Stimulated activated CD4-positive, alpha-beta T cell treated with anti-CD3 and anti-CD28 coated beads, Interleukin-4, amount 100 ng/mL, for 24 hours (primary cell): ENCODE measurements at places on chromosomes 12 and 14.

- DNase-seq: no peak
Measured at GRCh38 chr14:60553808-60554207, 44.9 kb downstream of the SIX6 start.

DNA sequence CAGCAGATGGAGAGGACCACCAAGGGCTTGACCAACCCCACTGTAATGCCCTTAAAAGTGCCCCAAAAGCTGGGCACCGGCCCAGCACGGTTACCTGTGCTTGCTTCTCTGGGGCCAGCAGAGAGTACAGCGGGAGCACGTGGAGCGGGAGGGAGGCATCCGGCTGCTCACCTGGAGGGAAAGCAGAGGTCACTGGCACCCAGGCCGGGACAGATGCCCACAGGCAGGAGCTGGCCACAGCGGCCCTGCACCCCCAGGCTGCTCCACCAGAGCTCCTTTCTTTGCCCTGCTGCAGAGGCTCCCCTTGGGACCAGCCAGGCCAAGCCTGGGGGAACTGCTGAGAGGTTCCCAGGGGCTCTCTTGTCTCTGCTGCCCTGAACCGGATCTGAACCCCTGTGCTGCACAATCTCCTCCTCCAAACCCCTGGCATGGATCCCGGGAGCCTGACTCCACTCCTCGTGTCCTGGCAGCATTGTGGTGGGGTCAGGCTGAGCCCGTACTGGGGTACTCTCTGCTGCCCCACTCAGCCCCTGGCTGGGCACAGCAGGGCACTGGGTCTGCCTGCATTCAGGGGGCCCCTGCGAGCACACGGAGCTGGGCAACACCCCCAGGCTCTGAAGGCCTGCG is 24.0 kb downstream of the DHX37 start:
- no peak for DNase-seq

DNA sequence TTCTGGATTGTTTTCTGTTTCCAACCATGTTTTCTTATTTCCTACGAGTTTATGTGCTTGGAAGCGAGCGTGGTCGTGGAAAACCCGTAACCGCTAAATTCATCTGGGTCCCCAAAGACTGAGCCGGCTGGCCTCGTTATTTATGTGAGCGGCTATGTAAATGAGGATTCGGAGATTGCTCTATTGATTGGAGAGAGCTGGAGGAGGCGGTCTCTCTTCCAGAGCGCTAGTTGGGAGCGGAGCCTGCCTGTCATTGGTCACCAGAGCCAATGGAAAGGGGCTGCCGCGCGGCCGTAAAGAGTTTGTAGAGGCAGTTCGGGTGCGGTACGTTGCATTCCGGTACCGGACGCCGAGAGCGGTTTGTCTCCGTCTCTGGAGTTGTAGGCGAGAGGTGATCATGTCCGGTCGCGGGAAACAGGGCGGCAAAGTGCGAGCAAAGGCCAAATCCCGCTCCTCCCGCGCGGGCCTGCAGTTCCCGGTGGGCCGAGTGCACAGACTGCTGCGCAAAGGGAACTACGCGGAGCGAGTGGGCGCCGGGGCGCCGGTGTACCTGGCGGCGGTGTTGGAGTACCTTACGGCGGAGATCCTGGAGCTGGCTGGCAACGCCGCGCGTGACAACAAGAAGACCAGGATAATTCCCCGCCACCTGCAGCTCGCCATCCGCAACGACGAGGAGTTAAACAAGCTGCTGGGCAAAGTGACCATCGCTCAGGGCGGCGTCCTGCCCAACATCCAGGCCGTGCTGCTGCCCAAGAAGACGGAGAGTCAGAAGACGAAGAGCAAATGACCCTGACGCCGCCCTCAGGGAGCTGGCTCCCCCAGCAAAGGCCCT is 29.0 kb downstream of the WBP11 start:
- peak; percentile 91 for DNase-seq

- no peak for DNase-seq
Measured at GRCh38 chr12:5456030-5456429, 24.1 kb downstream of the NTF3 start.

- DNase-seq: peak; percentile 41
Measured at GRCh38 chr12:122082621-122083356, 4.2 kb downstream of the MLXIP start.

- no peak for DNase-seq
Measured at GRCh38 chr12:87960566-87960965, 68.6 kb downstream of the C12orf50 start.

- no peak for DNase-seq
Measured at GRCh38 chr12:79155683-79156082, 291.1 kb downstream of the SYT1 start.

DNA sequence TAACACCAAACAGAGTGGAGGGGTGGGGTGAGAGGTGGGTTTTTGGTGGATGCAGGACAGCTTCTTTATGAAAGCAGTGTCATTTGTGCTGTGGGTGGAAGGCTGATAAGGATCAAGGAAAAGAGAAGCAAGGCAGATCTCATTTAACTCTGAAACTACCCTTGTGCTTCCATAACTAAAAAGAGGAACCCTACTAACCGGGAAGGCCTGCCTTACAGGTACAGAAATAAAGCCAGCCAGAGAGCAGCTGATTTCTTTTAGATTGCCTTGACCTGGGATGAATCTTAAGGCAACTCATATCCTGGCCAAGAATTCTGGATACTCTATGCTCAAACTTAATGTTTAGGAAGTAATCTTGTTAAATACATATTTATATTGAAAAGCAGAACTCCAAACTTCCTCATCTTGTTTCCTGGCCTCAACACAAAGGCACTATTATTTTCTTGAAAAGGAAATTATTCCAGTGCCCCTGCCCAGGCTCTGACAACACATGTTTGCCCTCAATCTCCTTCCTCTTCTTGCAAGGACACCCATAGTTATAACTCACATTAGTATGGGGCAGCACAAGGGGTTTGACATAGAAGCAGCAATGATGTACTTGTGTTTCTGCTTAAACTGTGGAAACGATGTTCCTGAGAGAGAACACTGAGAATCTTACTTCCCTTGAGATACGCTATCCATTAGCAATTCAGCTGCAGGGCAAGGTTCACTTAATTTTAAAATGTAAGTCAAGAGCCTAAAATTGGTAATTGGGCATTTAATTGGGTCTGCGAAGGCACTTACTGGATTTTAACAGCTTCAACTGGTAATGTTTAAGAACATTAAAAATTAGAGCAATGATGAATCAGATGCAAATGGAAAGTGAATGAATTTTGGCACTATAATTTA is 173.7 kb downstream of the STXBP6 start:
- no peak for DNase-seq

- no peak for DNase-seq
Measured at GRCh38 chr12:59179231-59179630, 258.9 kb upstream of the LRIG3 start.

DNA sequence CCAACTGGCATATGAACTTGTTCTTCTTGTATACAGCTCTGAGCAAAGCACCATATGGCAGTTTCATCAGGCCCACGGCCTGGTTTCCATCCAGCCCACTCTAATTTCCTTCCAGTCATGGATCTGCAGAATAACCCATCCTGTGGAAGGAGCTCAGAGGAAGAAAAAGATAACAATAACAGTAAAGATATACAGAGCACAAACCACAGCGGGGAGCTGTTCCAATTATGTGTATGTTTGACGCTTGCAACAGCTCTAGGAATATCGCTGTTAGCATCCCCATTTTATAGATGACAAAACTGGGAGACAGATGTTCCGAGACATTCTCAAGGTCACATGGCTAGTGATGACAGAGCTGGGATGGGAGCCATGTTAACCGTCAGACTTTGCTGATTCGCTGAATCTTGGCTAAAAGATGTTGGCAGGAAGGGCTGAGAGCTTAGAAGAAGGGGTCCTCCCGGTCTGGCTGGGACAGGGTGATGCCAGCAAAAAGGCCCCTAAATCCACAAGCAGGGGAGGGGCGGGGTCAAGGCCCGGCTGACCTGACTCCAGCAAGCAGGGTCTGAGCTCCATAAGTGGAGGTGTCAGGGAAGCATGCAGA is 34.4 kb upstream of the CIPC start:
- DNase-seq: no peak

DNA sequence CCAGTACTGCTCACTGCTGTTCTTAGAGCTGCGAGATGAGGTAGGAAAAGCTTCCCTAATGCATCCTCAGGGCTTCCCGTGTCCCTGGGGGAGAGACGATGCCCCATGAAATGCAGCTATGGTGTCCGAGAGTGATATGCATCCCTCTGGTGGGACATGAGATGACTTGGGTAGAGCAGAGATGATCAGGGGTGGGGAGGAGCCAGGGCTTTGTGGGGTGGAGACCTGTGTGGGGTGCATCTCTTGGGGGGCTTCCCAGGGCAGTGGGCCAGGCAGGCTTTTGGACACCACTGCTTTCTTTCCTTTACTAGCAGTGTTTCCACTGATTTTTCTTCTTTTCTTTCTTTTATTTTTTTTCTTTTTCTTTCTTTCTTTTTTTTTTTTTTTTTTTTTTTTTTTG is 147.3 kb downstream of the ADGRD1 start:
- no peak for DNase-seq

- DNase-seq: no peak
Measured at GRCh38 chr14:85921241-85921640, 391.3 kb downstream of the FLRT2 start.

- DNase-seq: no peak
Measured at GRCh38 chr12:109735825-109736551, 22.4 kb downstream of the FAM222A start.

DNA sequence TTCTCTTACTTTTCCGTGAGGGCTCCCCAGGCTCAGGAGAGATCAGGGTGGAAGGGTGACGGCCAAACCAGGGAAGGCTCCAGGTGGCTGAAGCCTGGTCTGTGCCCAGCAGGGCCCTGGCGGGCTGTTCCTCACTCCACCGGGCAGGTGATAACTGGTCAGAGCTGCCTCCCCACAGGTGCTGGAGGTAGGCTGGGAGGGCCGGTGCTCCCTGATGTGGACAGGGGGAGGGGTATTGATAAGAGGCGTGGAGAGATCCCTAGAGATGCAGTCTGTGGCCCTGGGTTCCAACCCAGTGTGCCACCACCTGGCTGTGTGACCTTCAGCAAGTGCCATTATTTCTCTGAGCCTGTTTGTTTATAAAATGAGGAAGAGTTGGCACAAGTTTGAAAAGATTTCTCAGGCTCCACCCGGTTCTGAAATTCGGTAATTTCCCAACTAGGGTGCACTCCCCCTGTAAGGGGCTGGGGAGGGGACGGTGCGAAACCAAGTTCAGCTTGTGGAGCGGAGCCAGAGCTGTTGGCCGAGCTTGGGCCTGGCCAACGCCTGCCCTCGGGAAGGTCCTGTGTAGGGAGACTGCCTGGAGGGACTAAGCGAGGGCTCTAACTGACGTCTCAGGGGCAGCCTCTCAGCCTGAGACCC is 1.0 kb upstream of the NR4A1 start:
- DNase-seq: no peak

- no peak for DNase-seq
Measured at GRCh38 chr12:52925717-52926595, 21.1 kb upstream of the KRT8 start.

- DNase-seq: no peak
Measured at GRCh38 chr12:100375038-100375735, 18.3 kb downstream of the SLC17A8 start.

DNA sequence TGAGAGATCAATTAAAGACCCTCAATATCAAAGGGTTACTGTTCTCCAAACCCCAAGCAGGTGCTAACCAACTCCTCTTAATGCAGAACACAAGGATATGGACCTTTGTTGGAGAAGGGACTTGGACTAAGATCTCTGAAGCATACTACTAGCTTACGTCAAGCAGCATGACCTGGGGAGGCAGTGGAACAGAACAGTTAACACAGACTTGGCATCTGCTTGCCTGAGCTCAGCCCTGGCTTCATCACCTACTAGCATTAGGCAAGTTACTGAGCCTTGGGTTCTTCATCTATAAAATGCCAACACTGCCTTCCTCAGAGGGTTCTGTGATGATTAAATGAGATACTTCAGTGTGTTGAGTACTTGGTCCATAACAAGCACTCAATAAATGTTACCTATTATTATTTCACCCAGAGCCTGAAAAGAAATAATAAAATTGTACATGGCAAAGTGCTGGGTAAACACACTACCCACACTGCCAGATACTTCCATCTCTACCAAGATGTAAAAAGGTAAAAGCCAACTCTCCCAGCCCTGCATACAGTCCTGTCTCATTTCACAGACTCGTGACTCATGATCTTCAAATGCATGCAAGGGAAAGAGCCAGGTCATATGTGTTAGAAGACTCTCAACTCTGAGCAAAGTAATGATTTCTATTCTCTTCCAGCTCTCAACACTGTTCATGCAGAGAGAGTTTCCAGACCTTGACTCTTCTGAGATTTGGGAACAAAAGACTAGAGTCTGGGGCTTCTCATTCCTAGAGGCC is 39.7 kb downstream of the FMNL3 start:
- peak; percentile 28 for DNase-seq

GRCh38 chr12:62210422-62210821 is 49.8 kb upstream of the USP15 start:
- DNase-seq: peak; percentile 41

- DNase-seq: no peak
Measured at GRCh38 chr14:65208548-65208947, 106.2 kb upstream of the MAX start.

DNA sequence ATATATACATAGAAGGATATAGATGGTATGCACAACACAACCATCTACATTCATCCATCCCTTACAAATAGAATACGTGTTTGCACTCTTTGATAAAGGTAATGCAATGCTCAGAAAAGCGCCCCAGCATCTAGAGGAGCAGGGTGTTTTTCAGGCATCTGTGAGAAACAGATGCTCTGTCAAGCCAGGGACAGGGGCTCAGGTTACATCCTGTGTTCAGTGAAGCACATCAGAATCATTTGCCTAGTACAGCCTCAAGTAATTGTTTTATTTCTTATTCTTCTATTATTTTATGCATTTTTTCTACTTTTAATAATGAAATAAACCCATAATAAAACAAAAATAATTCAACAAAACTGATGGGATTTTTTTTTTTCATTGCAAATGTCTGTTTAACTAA is 50.5 kb upstream of the HIF1A start:
- DNase-seq: no peak

GRCh38 chr14:59213368-59214315 is 25.2 kb downstream of the DAAM1 start:
- DNase-seq: no peak

- DNase-seq: no peak
Measured at GRCh38 chr12:4064008-4064407, 190.8 kb upstream of the PARP11 start.

GRCh38 chr12:112381883-112382796 is at the start of gene HECTD4:
TSS of gene HECTD4 (minus strand) at chr12:112382431. CDS start at chr12:112382128, 303 bp downstream.
- peak; percentile 95 for DNase-seq

DNA sequence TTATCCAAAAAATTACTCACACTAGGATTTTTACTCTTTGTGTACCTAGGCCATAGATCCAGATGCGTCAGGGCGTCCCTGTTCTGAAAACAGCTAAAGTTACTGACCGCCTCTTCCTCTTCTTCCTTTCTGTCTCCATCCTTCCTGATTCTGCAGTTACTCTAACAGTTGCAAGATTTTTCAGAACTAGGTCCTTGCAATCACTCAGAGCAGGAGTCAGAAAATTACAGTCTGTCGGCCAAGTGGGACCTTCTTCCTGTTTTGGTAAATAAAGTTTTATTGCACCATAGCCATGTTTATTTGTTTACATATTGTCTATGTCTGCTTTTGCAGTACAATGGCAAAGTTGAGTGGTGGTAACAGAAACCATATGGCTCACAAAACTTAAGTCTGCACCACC is 25.6 kb upstream of the FGF6 start:
- no peak for DNase-seq

- DNase-seq: peak; percentile 75
Measured at GRCh38 chr12:7989827-7990491, 42.6 kb upstream of the FOXJ2 start.
